Stimulated activated CD8-positive, alpha-beta memory T cell treated with anti-CD3 and anti-CD28 coated beads, Interleukin-2, amount 100 ng/mL, for 1 hour (primary cell): ENCODE measurements at places on chromosomes 12 and 14.

DNA sequence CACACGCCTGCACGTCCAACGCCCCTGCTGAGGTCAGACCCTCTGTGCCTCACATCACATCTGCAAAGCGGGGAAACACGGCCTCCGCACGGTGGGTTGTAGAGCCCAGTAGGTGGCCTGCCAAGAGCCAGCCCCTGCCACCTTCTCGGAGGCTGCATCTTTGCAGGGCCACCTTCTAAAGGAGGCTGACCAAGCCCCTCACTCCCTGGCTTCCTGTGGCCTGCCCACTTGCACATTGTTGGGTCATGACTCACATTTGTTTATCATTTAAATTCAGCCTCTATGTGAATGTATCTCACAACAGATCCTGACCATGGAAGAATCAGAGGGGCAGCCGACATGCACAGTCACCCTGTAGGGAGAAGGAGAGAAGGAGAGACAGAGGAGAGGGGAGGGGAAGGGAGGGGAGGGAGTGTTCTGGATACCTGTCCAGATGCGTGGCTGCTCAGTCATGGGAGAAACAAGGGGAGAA lies 319.5 kb upstream of the DIO3 start:
- no peak for DNase-seq

DNA sequence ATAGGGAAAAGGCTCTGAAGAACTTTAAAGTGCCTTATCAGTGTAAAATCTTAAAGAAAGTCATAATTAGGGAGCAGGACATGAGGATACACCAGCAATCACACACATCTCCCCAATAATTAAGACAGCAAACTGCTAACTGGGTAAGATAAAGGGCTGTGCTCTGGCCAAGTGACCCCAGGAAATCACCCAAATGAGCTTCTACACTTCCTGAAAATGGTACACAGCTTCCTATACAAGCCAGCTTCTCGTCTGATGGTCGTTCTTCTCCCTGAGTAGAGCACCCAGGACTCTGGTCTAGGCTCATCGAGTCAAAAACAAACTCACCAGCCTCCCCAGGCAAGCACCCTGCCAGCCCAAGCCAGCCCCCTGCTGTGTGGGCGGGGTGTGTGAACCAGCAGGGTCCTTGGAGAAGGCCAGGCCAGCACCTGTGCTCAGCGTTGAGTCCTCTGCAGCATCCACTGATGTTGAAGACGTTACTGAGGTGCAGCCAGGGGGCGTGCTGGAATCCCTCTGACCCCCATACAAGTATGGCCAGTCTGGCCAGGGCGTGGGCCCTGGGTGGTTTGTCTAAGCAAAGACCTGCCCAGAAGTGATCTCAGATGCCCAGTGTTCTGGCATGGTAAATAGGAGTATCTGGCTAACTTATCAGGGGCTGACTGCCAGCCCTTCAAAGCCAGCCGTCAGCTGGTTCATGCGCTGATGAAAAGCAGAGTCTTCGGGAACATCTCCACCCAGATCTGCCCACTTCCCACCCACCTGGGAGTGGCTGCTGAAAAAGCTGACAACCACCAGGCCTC lies 41.4 kb downstream of the ACTN1 start:
- no peak for DNase-seq

GRCh38 chr14:99125113-99125512 lies 146.9 kb downstream of the BCL11B start:
- DNase-seq: no peak

- DNase-seq: no peak
Observed at GRCh38 chr12:617304-617915, 45.8 kb downstream of the NINJ2 start.

GRCh38 chr12:90102957-90103652 lies 394.5 kb upstream of the ATP2B1 start:
- no peak for DNase-seq

DNA sequence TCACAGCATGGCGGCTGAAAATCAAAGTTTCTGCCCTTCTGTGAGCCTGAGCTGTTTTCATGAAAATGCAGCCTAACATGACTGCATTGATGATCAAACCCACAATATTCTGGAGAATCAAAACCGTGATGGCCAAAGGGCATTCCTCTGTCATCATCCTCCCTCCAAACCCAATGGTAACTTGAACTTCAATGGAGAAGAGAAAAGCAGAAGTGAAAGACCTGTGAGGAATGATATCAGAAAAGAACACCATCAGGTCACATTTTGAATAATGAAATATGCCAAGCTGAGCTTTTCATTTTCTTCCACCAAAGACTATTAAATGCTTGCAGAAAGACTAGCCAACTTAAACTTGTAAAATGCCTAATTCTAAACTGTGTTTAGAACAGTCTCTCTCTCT lies 8.1 kb downstream of the KCNJ8 start:
- no peak for DNase-seq

- DNase-seq: no peak
Observed at GRCh38 chr14:102927346-102927877, 4.9 kb downstream of the AMN start.

- no peak for DNase-seq
Observed at GRCh38 chr14:22520796-22521195, 68.2 kb downstream of the DAD1 start.

DNA sequence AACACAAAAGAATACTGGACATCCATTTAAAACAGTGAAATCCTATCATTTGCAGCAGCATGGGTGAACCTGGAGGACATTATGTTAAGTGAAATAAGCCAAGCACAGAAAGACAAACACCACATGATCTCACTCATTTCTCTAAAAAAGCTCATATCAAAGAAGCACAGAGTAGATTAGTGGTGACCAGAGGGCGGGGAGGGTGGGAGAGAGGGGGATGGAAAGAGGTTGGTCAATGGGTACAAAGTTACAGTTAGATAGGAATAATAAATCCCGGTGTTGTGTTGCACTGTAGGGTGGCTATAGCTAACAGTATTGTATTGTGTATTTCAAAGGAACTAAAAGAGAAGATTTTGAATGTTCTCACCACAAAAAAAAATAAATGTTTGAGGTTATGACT lies 52.4 kb downstream of the DUSP6 start:
- no peak for DNase-seq

- no peak for DNase-seq
Observed at GRCh38 chr14:75054421-75054820, 3.2 kb upstream of the MLH3 start.

DNA sequence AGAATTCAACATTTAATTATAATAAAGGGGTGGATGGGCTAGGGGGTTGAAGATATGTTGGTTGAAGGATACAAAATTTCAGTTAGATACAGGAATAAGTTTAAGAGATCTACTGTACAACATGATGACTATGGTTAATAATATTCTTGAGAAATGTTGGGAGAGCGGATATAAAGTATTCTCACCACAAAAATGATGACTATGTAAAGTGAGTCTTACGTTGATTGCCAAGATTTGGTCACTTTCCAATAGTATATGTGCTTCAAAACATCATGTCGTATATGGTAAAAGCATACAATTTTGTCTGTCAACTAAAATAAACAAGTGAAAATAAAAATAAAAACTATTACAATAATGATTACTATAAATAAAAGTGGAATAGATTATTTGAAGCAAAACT lies 802.0 kb downstream of the C12orf50 start:
- no peak for DNase-seq

GRCh38 chr12:18658829-18659228 lies 79.0 kb downstream of the PLCZ1 start:
- no peak for DNase-seq

GRCh38 chr14:64864258-64864657 lies 15.4 kb downstream of the SPTB start:
- no peak for DNase-seq

GRCh38 chr12:105341010-105341409 lies 10.5 kb downstream of the C12orf75 start:
- no peak for DNase-seq

DNA sequence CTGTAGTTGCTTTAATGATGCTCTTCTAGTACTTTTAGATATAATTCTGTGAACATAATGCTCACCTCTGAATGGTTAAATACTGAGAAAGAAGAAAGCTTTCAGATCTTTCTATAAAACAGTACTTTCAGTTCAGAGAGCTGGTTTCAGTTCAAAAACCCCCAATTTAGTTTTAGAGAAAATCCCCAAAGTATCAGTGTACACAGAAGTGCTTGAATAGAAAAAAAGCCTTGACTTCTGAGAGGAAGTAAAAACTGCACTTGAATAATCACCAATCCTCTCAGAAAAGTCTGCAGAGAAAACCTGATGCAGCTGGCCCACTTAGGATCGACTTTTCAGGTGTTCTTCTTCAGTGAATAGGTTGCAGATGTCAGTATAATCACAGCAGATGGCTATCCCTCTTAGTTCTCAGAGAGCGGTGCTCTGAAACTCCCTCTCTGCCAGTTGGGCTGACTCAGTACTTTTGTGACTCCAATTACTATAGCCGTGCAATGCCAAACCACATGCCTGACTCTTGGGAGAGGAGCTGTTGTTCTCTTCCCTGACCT lies 616.3 kb downstream of the LRFN5 start:
- no peak for DNase-seq

- no peak for DNase-seq
Observed at GRCh38 chr14:31429791-31430190, 9.4 kb upstream of the HEATR5A start.

DNA sequence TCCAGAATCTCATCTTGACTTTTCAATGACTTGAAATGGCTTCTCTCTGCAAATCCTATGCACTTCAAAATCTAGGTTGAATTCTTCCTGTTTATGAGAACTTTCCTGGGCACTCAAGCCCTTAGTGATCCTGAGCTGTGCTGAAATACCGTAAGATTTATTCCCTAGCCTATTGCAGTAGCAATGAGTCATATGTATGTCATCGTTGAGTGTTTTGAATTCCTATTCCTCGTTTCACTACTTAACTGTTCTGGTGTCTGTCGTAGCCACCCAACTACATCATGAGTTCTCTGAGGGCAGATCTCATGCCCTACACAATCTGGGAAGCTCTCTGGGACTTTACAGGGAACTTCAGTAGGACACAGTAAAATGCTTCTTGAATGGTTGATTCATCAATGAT lies 190.8 kb upstream of the TMEM132C start:
- DNase-seq: no peak

DNA sequence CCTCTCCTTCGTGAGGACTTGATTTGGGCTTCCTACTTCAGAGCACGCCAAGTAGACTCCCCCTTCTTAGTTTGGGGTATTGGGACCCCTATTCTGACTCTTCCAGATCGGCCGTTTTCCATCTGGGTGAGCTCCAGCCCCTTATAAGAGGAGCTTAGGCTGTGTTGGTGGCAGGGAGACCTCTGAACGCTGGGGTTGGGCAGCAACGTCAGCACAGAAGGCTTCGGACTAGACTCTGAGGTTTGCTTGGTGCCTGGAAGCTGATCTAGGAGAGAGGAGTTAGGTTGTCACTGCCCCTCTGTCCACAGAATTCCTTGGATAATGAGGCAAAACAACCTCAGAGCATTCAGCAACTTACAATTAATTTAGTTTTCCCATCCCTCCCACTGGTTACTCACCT lies 99.2 kb upstream of the RTL1 start:
- DNase-seq: no peak

DNA sequence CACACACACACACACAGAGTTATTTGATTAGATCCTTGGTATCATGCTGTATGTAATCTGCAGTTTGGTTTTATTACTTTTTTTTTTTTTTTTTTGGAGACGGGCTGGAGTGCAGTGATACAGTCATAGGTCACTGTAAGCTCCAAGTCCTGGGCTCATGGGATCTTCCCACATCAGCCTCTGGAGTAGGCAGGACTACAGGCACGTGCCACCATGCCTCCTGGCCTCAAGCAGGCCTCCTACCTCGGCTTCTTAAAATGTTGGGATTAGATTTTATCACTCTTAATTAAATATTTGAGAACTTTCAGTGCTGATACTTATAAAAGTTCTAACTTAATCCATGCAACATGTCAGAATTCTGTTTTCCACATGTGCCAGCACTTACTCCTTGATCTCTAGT lies 31.3 kb upstream of the PSEN1 start:
- no peak for DNase-seq

- no peak for DNase-seq
Observed at GRCh38 chr12:3744229-3744901, 8.5 kb downstream of the CRACR2A start.

- DNase-seq: no peak
Observed at GRCh38 chr12:11209113-11209512, 22.4 kb upstream of the TAS2R42 start.

DNA sequence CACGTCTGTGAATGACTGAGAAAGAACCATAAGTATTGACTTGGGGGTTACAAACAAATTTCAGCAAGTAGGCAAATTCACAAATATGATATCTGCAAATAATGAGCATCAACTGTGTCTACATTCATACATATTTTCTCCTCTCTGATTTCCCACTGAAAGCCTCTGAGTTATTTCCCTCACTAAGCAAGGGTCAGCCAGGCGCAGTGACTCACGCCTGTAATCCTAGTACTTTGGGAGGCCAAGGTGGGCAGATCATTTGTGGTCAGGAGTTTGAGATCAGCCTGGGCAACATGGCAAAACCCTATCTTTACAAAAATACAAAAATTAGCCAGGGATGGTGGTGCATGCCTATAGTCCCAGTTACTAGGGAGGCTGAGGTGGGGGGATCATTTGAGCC lies 80.8 kb downstream of the SLC25A21 start:
- DNase-seq: no peak

DNA sequence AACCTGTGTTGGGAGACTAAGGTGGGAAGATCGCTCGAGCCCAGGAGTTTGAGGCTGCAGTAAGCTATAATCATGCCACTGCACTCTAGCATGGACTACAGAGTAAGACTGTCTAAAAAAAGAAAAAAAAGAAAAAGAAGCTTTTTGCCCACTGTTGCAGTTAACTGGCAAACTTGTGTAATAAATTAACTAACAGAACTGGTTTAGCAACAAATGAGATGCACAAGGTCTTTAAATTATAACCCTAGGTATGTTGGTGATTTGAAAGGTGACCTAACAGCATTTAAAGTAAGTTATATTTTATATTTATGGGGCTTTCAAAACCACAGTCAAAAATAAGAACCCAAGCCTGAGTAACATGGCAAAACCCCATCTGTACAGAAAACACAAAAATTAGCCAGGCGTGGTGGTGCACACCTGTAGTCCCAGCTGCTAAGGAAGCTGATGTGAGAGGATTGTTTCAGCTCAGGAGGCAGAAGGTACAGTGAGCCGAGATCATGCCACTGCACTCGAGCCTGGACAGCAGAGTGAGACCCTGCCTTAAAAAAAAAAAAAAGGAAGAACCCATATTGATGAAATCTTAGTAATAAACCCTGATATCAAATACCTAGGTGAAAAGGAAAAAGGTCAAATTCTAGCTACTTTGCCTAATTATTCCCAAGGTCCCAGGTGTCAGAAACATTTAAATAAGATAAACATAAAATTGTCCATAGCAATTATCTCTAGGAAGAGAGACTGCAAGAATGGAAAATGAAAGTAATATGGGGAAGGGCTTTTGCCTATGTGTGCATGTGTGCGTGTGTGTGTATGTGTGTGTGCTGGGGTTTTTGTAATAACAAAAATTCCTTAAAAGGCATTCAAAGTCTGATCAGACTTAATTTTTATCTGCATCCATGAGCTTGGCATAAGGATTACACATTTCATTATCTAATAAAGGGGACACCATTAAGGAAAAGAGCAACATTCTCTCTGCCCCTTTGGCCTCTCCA lies 15.4 kb downstream of the SYNE2 start:
- no peak for DNase-seq

DNA sequence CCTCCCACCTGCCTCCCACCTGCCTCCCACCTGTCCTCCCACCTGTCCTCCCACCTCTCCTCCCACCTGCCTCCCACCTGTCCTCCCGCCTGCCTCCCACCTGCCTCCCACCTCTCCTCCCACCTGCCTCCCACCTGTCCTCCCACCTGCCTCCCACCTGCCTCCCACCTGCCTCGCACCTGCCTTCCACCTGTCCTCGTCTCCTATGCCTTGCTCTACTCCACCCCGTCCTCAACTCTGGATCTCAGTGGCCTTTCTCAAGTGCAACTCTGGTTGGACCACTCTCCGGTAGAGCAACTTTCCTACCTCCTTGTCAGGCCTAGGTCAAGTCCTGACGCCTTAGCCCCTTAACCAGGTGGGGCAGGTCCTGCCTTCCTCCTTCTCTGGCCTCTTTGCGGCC lies 29.3 kb upstream of the PEX5 start:
- DNase-seq: no peak
